ENCODE measurements at places on chromosomes 4 and X.

DNA sequence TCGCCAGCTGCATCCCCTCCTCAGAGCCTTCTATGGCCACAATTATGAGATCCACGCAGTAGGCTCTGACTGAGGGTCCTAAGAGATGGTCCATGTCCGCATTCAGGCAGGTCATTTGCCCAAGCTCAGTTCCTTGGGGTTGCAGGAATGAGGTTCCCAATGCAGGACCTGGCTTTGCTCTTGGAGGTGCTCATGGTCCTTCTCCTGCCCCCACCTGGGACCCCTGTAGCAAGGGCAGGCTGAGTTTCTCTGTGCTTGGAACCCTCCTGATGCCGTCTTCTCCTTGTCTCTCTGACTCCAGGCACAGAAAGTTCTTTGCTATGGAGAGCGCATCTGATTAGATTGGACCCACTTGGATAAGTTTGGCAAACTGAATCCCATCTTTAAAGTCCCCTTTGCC, 16.5 kb upstream of the SHOX start:
- DNase-seq = no peak

DNA sequence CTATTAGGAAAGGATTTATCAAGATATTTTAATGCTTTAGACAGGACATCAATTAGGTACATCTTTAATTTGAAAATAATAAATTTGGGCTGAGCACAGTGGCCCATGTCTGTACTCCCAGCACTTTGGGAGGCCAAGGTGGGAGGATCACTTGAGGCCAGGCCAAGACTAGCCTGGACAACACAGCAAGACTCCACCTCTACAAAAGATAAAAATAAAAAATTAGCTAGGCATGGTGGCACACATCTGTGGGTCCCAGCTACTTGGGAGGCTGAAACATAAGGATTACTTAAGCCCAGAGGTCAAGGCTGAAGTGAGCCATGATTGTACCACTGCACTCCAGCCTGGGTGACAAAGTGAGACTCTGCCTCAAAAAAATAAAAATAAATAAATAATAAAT, 59.6 kb upstream of the IRF2 start:
- no peak for DNase-seq

DNA sequence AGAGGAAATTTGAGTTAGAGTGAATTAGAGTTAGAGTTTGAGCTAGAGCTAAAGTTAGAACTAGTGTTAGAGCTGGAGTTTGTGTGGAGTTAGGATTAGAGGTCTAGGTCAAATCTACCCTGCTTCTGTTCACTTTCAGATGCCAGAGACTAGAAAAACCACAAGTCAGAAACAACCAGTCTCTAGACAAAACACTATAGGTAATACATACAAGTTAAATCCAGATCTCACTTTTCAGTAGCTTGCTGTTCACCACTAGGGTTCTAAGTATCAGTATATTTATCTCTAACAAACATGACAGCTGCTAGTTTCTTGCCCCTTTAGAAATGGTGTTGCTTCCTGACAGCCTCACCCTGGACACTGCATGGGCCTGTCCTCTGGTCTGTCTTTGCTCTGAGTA, 300.7 kb downstream of the ARAP2 start:
- no peak for DNase-seq

- DNase-seq = peak; percentile 5
Observed at GRCh38 chr4:66693694-66694093, 851.6 kb downstream of the CENPC start.

DNA sequence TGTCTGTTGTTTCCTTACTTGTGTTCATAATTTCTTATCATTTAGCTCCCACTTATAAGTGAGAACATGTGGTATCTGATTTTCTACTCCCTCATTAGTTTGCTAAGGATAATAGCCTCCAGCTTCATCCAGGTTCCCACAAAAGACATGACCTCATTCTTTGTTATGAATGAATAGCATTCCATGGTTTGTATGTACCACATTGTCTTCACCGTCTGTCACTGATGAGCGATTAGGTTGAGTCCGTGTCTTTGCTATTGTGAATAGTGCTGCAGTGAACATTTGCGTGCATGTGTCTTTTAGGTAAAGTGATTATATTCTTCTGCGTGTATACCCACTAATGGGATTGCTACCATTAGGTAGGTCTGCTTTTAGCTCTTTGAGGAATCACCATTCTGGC, 624.3 kb upstream of the EPHA5 start:
- no peak for DNase-seq

DNA sequence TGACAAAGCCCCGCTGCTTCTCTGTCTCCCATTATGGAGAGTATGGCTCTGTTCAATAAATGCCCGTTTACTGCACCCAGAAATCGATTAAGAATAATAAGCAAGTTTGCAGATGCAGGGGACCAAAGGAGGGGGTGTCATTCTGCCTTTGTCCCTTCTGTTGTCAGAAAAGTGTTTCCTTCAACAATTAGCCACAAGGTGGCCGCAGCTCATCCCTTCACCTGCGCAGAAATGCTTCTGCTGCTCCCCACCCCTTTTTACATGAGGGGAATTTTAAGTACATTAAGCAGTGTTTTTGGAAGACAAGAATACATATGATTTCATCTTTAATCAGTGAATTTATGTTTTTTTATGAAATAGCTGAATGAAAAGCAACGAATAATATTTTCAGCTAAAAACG, 175.6 kb upstream of the ARX start:
- DNase-seq = no peak

DNA sequence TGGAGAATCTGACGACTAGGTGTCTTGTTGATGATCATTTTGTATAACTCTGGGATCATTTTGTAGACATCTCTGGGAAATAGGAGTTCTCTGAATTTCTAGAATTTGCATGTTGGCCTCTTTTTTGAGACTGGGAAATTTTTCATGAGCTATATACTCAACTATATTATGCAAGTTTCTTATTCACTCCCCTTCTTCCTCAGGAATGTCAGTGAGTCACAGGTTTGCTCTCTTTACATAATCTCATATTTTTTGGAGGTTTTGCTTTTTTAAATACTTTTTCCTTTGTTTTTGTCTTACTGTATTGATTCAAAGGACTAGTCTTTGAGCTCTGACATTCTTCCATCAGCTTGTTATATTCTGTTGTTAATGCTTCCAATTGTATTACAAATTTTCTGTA, 1324.2 kb downstream of the TECRL start:
- DNase-seq = peak; percentile 1

DNA sequence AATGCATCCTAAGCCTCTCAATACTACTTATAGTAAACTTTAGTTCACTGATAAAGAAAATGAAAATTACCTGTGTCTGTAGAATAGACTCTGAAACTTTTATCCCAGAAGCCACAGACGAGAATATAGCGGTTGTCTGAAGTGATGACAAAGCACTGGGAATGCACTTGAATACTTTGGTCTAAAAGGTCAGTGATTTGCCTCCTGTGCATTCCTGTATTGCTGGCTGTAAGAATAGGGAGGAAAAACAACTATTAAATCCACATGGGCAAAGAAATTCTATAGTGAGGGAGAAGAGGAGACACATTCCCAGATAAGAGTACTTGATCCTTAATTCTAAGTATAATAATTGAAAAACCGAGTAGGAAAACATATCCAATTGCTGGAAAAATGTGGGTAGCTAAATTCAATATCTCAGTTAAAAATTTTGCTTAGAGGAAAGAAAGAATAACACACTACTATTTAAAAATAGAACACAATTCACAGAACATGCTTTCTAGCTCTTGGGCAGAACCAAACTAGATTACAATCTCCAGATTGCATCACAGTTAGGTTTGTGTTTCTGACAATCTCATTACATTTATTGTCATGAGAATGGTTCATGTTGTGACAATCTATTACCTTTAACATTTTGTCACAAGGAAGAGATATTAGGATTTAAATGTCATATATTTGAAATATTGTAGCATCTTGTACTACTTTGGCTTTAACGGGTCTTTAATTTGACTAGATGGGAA, 232.1 kb downstream of the DCLK2 start:
- peak; percentile 83 for DNase-seq

DNA sequence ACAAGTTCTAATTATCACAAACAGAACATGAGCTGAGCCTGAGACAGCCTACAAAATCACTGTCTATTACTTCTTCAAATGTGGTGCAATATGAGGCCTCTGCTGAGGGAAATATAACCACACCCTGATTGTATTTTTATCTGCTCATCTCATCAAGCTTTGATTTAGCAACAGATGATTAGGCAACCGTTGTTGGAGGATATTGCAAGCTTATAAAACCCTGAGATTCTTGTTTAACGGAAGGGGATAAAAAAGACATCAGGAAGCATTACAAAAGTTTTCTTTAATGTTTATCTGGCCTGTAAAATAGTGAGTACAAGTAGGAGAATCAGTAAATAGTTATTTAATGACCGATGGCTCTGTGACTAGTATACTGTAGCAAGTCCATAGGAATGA, 108.5 kb downstream of the ZNF330 start:
- DNase-seq = peak; percentile 76

GRCh38 chr4:180434131-180434895, 1808.9 kb upstream of the TENM3 start:
- no peak for DNase-seq

GRCh38 chr4:110682311-110682710, 59.4 kb upstream of the PITX2 start:
- no peak for DNase-seq

DNA sequence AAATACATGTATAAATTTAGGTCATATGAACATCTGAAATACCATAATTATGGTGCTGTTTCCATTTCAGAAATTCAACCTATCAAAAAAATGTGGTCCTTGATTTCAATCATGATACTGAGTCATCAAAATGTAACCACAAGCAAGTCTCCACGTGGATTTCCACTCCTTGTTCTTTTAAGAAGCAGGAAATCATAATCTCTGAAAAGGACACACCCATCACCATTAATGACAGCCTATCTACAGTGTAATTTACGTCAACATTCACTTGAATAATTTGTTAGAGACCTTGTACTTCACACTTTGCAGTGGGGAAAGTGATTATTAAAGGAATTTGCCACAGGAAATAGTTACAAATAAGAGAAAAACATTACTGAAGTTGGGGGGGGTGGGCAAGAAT, 17.7 kb upstream of the SLC7A11 start:
- peak; percentile 66 for DNase-seq

- no peak for DNase-seq
Observed at GRCh38 chr4:146346276-146346675, 131.9 kb downstream of the REELD1 start.

- peak; percentile 86 for DNase-seq
Observed at GRCh38 chrX:107684956-107685385, 56.7 kb downstream of the PRPS1 start.

DNA sequence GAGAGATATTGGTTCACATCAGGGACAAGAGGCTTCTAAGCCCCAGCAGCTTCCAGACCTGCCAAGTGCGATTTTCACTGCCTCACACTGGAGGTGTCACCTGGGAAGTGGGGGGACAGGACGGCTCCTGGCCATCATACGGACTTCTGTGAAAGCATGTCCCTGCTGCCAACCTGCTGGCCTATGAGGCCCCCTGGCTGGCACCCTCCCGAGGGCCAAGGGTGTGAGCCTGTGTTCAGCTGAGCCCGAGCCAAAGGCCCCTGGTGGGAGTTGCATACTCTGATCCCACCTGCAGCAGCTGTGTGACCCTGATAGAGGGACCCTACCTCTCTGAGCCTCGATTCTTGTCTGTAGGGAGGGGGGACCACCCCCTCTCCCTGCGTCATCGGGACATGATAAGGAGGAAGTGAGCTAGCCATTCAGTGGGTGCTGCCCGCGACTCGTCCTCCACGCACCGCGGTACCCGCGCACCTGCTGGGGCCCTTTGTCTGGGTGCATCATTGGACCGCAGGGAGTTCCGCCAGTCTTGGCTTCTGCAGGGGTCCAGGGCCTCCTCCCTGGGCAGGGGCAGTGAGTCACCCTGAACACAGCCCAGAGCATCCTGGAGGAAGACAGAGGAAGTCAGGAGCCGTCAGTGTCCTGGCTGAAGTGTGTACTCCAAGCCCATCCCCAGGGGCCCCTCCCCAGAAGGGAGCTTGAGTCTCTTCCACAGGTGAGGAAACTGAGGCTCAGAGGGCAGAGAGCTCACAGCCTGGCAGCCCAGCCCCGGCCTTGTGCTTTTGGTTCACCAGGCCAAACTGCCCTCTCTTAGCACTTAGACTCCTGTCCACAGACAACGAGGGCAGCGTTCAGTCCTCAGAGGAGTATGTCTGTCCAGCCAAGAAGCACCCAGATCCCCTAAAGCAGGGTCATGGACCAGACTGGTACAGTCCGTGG, 24.1 kb downstream of the C4orf50 start:
- no peak for DNase-seq

DNA sequence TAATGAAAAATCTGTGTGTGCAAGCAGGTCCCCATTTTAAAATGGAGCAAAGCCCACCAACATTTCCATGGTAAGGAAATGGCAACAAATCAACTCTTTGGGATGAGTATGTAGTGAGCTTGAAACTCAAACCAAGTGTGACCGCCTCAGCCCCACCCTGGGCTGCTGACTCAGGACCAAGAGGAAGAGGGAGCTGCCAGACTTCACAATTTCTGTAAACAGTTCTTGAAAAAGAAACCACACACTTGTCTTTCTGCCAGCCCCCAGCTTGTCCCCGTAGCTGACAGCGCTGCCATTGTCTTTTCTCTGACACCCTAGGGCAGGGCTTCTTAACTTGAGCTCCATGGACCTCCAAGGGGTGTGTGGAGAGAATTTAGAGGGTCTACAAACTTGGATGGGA, 10.3 kb downstream of the RTL5 start:
- peak; percentile 71 for DNase-seq

DNA sequence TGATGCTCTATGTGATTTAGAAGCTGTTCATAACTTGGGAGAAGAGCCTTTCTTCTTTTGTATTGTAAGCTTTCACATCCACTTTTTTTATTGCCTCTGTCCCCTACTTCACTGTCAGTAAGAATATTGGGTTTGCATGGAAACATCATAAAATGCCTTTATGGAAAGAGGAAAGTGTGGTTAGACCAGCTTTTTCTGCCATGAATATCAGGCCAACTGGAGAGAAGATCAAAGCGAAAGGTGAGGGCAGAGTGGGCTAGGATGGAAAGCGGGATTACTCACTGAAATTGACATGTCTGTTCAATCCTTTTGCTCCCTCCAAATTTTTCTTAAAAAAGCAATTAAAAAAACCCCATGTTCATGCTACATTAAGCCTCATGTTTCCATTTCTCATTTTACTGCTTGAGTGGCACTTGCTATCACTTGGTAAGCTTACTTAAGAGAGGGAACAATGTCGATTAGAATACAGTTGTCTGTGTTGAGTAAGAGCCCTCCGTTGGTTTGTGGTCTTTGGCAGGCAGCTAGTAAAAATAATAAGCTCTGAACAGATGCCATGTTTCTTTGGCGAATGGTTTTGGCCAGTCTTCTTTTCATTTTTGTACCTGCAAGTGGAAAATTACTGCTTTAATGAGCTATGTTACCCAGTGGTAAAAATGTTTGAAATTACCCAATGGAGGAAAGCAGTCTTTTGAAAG, 35.9 kb downstream of the SUPT20HL1 start:
- peak; percentile 63 for DNase-seq

DNA sequence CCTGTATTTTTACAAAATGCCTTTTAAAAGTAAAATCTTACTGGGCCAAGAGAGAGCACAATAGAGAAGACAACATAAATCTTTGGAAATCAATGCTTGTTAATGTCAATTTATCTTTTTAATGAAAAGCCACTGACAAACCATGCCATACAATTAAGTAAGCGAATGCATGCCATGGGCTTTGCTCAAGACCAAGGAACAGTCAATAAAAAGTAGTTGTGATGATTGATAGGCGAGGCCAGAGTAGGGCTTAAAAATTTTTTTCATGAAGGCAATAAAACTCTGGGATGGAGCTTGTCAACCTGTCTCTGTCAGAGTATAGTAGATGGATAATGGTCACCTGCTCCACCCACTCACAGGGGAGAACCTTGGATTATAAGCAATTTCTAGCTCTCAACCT, 17.5 kb upstream of the GPM6B start:
- no peak for DNase-seq

- DNase-seq = no peak
Observed at GRCh38 chr4:62402088-62402806, 1202.1 kb downstream of the ADGRL3 start.

GRCh38 chr4:25609976-25610375, 45.7 kb upstream of the SLC34A2 start:
- no peak for DNase-seq

All from choroid plexus epithelial cell (primary cell).